ENCODE measurements at places on chromosomes 2 and 18. TPM values are rescaled to one million over a fixed set of nuclear protein-coding genes. Genes with fewer than 3 reads are reported as not detected.
A peak's percentile ranks its signal among the peaks of the same experiment; 100 is the strongest.

DNA sequence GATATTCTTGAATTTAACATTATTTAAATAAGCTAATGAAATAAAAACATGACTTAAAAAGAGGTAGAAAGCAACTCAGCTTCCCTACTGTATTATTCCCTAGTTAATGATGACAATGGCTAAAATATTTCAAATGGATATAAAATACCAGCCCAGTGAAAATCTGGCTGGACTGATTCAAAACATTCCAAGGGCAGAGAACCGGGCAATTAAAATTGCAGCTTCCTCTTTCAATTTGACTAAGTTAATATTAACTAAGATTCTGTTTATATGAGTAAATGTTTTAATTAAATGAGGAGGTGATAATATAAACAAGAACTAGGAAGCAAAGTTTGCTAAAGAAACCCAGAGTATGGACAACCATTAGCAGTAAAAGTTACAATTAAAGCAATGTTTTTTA lies 65.6 kb downstream of the RAPH1 start:
- H3K4me3 ChIP-seq = no peak overlapping the region
- H3K36me3 ChIP-seq = no peaks in the 10 kb centered on the region
- DNase-seq = no peak

GRCh38 chr2:96507957-96508520 lies 2.9 kb upstream of the NEURL3 start:
- H3K4me1 ChIP-seq = peaks cover 18% of the 10 kb centered on the region
- DNase-seq = peak; percentile 88
- H3K27me3 ChIP-seq = no peaks in the 10 kb centered on the region

DNA sequence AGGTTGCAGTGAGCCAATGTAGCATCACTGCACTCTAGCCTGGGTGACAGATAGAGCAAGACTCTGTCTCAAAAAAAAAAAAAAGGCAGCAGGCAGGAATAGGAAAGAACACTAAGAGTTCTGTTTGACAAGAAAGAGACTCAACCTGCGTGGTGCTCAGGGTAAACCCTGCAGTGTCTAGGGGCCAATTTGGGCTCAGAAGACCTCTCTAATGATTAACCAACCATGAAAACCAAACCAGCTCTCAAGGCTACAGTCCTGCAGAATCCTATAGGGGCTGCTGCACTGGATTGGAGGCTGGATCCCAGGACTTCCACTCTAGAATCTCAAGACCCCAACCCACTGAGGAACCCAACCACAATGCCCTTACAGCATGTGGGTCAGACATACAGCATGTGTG lies 2.4 kb downstream of the TRABD2A start:
- no peaks in the 10 kb centered on the region for H3K36me3 ChIP-seq
- peak; percentile 12 for DNase-seq
- no peaks in the 10 kb centered on the region for H3K4me1 ChIP-seq
- no peak overlapping the region for H3K27ac ChIP-seq
- peaks cover 7% of the 10 kb centered on the region for H3K27me3 ChIP-seq

DNA sequence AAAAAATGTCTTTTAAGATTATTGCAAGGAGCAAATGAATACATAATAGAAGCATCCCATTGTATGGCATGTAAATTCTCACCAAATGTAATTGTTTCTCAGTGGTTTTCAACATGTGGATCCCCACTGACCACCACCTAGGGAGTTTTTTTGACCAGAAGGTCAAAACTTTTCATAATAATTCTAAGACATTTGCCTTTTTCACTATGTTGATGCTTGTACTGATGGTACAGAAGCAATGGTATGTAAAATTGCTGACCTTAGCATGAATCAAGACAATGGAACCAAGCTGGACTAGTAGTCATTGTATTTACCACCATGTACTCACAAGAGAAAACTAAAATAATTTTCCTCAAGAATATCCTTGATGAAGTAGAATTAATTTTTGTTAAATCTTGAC lies 36.8 kb downstream of the RAB10 start:
- peaks cover 12% of the 10 kb centered on the region for H3K4me1 ChIP-seq
- no peaks in the 10 kb centered on the region for H3K27me3 ChIP-seq
- H3K27ac ChIP-seq = no peak overlapping the region
- H3K4me3 ChIP-seq = no peak overlapping the region

GRCh38 chr2:33298233-33298632 lies 178.2 kb upstream of the RASGRP3 start:
- no peak overlapping the region for H3K4me3 ChIP-seq
- H3K27ac ChIP-seq = no peak overlapping the region
- H3K27me3 ChIP-seq = no peaks in the 10 kb centered on the region
- H3K36me3 ChIP-seq = no peaks in the 10 kb centered on the region

- no peak for DNase-seq
- H3K27ac ChIP-seq = no peak overlapping the region
- no peaks in the 10 kb centered on the region for H3K36me3 ChIP-seq
- H3K27me3 ChIP-seq = no peaks in the 10 kb centered on the region
- no peak overlapping the region for H3K4me3 ChIP-seq
- H3K4me1 ChIP-seq = no peaks in the 10 kb centered on the region
Observed at GRCh38 chr2:43605079-43605655, 9.3 kb upstream of the THADA start.

- DNase-seq = no peak
- H3K36me3 ChIP-seq = no peaks in the 10 kb centered on the region
- H3K27ac ChIP-seq = no peak overlapping the region
- no peak overlapping the region for H3K4me3 ChIP-seq
- H3K27me3 ChIP-seq = no peaks in the 10 kb centered on the region
Observed at GRCh38 chr2:194155431-194155830, 1501.6 kb upstream of the SLC39A10 start.

- no peak overlapping the region for H3K4me3 ChIP-seq
- H3K4me1 ChIP-seq = no peaks in the 10 kb centered on the region
- H3K27ac ChIP-seq = no peak overlapping the region
Observed at GRCh38 chr2:105287692-105288091, 41.8 kb downstream of the TGFBRAP1 start.

- H3K36me3 ChIP-seq = no peaks in the 10 kb centered on the region
- peaks cover 3% of the 10 kb centered on the region for H3K4me1 ChIP-seq
- DNase-seq = peak; percentile 63
- peak overlapping the region; percentile 92 for H3K27ac ChIP-seq
- no peaks in the 10 kb centered on the region for H3K27me3 ChIP-seq
Observed at GRCh38 chr18:3603421-3604234, 153.7 kb downstream of the TGIF1 start.

- H3K36me3 ChIP-seq = no peaks in the 10 kb centered on the region
- DNase-seq = no peak
- H3K4me1 ChIP-seq = peaks cover 3% of the 10 kb centered on the region
- H3K4me3 ChIP-seq = no peak overlapping the region
- no peak overlapping the region for H3K27ac ChIP-seq
Observed at GRCh38 chr2:9946076-9946475, 5.4 kb upstream of the GRHL1 start.

DNA sequence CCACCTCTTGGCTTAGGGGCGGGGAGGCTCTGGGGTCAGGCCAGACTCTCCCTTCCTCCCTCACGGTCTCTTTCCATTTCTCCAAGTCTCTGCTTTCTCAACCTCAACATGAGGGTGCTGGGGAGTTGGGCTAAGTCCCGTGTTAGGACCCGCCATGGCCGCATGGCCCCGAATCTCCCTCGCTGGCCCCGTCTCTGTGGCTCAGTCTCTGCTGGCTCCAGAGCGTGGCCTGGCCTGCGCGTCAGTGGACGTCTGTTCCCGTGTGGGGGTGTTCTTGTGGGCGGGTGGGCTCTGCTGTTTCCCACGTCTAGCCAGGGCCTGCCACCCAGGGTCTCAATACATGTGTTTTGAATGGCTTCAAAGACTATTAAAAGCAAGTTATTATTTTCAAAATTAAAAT lies 12.4 kb downstream of the ALLC start:
- H3K27me3 ChIP-seq = no peaks in the 10 kb centered on the region
- H3K4me3 ChIP-seq = no peak overlapping the region
- H3K4me1 ChIP-seq = no peaks in the 10 kb centered on the region
- no peak for DNase-seq
- no peaks in the 10 kb centered on the region for H3K36me3 ChIP-seq
- no peak overlapping the region for H3K27ac ChIP-seq

DNA sequence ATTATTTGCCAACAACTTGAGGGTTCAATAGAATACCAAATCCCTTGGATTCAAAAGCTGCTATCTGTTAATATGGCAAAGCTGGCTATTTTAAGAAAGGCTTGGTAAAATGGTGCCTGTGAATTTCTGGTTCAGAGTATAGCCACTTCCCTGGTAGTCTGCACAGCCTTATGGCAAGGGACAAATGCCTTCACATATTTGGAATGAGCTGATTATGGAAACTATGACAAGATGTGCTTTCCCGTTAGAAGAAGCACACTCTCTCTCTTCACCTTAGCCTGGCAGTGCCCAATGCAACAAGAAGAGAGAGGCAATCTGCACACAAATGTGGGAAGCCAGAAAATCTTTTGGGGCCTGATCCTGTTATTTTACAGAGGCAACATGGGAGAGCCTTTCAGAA lies 47.5 kb upstream of the MAP3K20 start:
- no peak for DNase-seq
- H3K36me3 ChIP-seq = no peaks in the 10 kb centered on the region
- H3K4me3 ChIP-seq = no peak overlapping the region
- H3K27me3 ChIP-seq = no peaks in the 10 kb centered on the region
- H3K27ac ChIP-seq = no peak overlapping the region
- no peaks in the 10 kb centered on the region for H3K4me1 ChIP-seq

GRCh38 chr2:230742781-230743180 lies 30.1 kb downstream of the CAB39 start:
- H3K36me3 ChIP-seq = peaks cover 10% of the 10 kb centered on the region
- H3K4me3 ChIP-seq = no peak overlapping the region
- DNase-seq = no peak
- H3K4me1 ChIP-seq = peaks cover 3% of the 10 kb centered on the region
- no peaks in the 10 kb centered on the region for H3K27me3 ChIP-seq
- H3K27ac ChIP-seq = no peak overlapping the region

DNA sequence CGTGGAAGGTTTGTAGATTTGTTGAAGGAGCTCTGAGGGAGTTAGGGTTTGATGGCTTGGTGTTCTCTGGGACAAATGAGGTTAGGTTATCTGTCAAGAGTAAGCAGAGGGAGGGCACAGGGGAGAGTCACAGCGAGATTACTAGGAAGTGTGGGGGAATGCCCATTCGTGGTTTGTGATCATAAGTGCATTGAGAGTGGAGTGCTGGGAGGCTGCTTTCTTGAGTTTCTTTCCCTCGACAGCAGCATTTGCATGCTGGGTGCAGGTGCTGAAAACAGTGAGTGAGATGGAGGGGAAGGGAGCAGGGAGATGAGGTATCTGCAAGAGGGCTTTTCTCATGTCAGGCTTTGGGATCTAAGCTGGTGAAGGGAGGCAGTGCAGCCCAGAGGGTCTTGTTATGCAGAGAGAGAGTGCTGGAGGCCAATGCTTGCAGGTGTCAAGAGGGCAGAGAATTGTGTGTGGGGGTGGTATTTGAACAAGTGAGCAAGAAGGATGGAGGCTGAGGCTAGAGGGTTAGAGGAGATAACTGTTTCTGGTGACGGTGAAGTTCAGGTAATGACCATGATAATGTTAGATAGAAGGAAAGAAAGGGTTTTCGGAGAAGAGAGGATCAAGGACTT lies 8.8 kb downstream of the RALB start:
- H3K27me3 ChIP-seq = no peaks in the 10 kb centered on the region
- DNase-seq = no peak
- no peak overlapping the region for H3K27ac ChIP-seq
- H3K4me1 ChIP-seq = no peaks in the 10 kb centered on the region
- no peak overlapping the region for H3K4me3 ChIP-seq

DNA sequence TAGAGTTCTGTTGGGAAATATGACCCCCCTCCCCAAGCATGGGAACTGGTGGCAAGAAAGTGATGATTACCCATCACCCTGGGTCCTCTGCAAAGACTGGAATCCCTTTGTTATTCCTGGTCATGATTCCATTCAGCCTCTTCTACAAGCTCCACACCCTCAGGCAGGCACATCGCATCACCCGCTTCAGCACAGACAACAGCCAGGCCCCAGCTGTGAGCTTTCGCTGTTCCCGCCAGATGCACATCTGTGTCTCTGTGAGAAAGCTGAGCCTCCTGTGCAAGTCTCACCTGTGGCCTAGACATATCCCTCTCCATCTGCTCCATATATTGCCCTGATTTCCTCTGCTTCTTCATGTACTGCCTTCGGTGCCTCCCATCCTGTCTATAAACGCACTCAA lies 368.0 kb upstream of the RAB6C start:
- no peak overlapping the region for H3K27ac ChIP-seq
- no peak overlapping the region for H3K4me3 ChIP-seq
- H3K4me1 ChIP-seq = no peaks in the 10 kb centered on the region
- H3K27me3 ChIP-seq = no peaks in the 10 kb centered on the region
- H3K36me3 ChIP-seq = no peaks in the 10 kb centered on the region

GRCh38 chr2:217886720-217887309 lies 116.0 kb downstream of the TNS1 start:
- no peak overlapping the region for H3K27ac ChIP-seq
- no peaks in the 10 kb centered on the region for H3K36me3 ChIP-seq

DNA sequence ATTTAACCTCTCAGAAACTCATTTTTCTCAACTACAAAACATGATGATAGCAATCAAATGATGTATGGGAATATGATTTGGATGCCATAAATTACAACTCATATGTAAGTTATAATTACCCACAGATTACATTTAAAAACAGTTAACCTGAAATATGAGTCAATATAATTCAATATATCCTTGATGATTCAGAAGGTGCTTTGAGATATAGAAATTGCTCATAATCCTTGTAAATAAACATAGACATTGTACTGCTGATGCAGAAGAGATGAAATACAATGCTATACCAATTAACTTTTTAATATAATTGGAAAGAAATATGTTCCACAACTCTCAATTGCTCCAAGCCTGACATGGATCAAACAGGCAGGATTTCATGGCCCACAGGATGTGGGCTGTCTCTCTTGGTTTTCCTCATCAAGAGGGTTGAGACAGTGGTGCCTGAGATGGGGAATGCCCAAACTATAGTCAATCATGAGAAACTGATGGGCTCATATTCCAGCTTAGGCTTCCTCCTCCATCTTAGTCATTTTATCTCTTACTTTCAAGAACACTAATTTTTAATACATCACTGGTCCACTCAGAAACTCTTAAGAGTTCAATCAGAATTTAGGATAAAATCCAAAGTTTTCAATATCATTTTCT lies 49.4 kb downstream of the NCKAP5 start:
- no peak for DNase-seq
- no peak overlapping the region for H3K4me3 ChIP-seq
- no peak overlapping the region for H3K27ac ChIP-seq

GRCh38 chr18:45408218-45408617 lies 207.1 kb upstream of the SLC14A2 start:
- no peak for DNase-seq
- no peak overlapping the region for H3K4me3 ChIP-seq
- H3K36me3 ChIP-seq = no peaks in the 10 kb centered on the region
- no peaks in the 10 kb centered on the region for H3K4me1 ChIP-seq
- no peaks in the 10 kb centered on the region for H3K27me3 ChIP-seq

The ALPI gene
- total RNA-seq = 22.3 TPM

The MARCO gene
- total RNA-seq = 3.3 TPM

The EPB41L3 gene
- total RNA-seq = 234 TPM

The CAVIN2 gene
- 49.5 TPM for total RNA-seq

The CRYGC gene
- total RNA-seq = not detected

The GRB14 gene
- 1.1 TPM for total RNA-seq

The COL4A3 gene
- under 0.01 TPM for total RNA-seq

The KCNG3 gene
- 1.1 TPM for total RNA-seq

The KYNU gene
- 0.53 TPM for total RNA-seq

The TGFA gene
- total RNA-seq = 2.5 TPM

The LOXL3 gene
- 6.6 TPM for total RNA-seq

The PSD4 gene
- total RNA-seq = 284 TPM

The PAIP2B gene
- 2.3 TPM for total RNA-seq
